ENCODE measurements at places on chromosomes 5 and 9.

DNA sequence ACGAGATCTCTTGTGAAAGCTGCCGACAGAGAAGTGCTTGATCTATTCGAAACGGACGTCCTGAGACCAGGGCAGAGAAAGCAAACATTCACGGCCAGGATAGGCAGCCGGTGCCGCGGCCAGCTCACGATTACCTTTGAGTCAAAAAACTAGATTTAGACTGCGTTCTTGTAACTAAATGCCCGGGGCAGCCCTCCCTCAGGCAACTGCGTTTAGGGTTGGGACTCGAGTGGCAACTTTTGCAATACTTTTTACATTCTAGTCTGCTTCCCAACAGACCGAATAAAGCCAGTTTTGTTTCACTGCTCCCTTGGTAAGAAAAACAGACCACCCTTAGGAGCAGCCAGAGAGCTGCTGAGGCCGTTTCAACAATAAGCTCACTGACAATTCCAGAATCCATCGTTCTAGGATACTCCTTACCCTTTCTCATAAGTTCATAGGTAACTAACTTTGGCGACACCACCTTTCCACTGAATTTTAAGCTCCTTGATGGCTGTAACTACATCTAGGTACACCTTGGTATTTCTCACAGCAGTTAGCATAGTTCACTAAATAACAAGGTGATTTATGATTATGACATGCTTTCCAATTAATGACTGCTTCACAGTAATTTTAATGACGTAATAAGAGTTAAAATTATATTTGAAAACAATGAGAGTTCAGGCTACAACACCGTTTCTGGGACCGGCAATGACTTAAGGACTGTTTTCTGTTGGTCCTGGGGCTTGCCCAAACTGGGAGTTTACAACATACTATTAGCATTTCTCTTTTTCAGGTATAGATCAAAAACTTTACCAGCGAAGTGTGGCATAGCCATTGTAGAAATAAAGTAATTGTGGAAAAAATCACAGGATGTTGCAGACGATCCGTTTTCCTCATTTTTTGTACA, 899 bp upstream of the RAPGEF6 start:
- DNase-seq: peak; percentile 64

DNA sequence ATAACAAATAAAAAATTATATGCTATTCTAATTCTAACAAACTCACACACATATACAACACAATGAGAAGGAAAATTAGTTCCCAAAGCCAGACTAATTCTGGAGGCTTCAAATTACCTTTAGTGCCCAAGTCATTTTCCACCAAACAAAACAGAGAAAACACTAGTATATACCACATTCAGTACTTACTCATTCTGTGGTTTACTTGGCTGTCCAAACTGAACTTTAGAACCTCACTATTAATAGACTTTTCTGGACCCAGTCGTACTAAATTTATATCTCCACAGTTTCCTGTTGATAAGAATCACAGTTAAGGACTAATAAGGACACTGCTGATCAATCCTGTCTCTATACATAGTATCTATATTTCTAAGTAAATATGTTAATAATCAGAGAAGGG, 66.4 kb downstream of the SETX start:
- DNase-seq: no peak

DNA sequence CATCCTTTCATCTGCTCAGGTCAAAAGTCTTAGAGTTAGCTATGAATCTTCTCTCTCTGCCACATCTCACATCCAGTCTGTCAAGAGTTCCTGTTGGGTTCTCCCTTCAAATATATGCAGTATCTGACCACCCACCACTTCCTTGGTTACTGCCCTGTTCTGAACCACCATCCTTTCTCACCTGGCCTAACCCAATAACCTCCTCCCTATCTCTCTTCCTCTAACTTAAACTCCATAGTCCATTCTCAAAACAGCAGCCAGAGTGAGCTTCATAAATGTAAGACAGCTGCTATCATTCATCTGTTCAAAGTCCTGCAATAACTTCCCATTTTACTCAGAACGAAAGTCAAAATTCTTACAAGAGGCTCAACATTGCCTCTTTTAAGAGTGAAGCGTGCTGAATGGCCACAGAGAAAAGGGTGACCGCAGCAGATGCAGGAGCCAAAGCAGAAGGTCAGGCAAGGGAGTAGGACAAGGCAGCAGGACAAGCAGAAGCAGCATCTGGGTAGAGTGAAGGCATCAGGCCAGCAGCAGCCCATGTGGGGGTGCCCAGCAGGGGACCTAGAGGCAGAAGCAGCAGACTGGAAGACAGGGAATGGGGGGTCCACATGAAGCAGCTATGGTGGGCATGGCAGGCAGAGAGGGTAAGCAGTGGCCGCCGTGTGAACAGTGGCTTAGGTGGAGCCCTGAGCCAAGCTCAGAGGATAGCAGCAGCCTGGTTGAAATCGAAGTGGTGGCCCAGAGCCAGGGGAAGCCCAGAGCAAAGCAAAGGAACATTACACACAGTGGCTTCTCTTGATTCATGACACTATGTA, 39.3 kb upstream of the CDC42SE2 start:
- DNase-seq: no peak

- no peak for DNase-seq
These were observed 11.9 kb downstream of the MYO10 start for GRCh38 chr5:16924206-16924605.

GRCh38 chr9:129748249-129748648, 4.6 kb downstream of the PTGES start:
- no peak for DNase-seq

GRCh38 chr5:154135125-154135817, 55.3 kb upstream of the GALNT10 start:
- DNase-seq: no peak

DNA sequence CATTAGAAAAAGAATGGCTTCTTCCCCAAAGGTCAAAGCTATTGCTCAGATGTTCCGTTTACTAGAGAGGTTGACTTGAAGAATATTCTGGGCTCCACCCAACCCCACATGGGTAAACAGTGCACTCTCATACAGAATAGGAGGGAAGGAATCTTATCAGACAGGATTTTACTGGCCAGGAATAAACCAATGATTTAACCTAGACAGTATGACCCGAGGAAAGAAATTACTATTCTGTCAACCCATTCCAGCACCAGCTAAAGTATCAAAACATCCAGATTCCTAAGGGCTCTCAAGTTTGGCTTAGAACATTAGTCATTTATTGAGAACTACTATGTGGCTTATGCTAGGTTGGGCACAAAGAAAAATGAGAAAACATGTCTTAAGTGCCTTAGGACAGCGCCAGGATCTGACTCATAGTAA, 493.6 kb upstream of the KLF4 start:
- no peak for DNase-seq

GRCh38 chr5:14816374-14816998, 55.1 kb downstream of the ANKH start:
- DNase-seq: peak; percentile 86

DNA sequence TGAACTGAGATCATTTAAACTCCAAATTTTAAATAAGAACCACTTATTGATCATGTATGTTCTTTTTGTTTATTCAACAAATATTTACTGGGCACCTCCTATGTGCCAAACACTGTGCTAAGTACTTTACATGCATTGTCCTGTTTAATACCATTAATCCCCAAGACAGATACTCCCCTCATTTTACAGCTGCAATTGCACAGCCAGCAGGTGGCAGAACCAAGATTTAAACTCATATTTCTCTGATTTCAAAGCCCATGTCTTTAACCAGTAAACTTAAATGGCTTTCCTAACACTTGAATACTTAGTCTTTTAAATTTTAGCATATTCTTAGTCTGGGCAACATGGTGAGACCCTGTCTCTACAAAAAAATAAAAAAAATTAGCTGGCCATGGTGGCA, 43.4 kb upstream of the KIAA1958 start:
- no peak for DNase-seq

- DNase-seq: no peak
These were observed 106.0 kb downstream of the EHMT1 start for GRCh38 chr9:137724818-137725240.

- no peak for DNase-seq
These were observed 283.9 kb upstream of the RFX3 start for GRCh38 chr9:3809724-3810123.

- no peak for DNase-seq
These were observed 87.2 kb downstream of the PGM5 start for GRCh38 chr9:68443624-68444023.

- no peak for DNase-seq
These were observed 93.5 kb upstream of the SMIM23 start for GRCh38 chr5:171692107-171692506.

DNA sequence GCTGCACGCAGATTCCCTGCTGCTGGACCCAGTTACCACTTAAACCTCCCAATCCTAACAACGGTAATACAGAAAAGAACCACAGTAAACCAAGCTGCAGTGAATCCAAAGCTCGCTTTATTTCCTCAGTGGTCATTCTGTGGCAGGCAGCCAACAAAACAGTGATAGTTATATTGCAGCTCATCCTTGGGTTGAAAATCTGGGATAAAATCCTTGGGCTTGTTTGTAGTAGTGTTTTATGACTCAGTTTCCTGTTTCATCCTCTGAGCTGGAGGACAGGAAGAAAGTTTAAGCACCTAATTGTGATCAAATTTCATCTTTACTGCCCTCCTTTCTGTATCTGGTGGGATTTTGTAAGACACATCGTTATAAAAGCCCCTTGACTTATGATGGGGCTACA, 31.4 kb downstream of the HMGCR start:
- no peak for DNase-seq

DNA sequence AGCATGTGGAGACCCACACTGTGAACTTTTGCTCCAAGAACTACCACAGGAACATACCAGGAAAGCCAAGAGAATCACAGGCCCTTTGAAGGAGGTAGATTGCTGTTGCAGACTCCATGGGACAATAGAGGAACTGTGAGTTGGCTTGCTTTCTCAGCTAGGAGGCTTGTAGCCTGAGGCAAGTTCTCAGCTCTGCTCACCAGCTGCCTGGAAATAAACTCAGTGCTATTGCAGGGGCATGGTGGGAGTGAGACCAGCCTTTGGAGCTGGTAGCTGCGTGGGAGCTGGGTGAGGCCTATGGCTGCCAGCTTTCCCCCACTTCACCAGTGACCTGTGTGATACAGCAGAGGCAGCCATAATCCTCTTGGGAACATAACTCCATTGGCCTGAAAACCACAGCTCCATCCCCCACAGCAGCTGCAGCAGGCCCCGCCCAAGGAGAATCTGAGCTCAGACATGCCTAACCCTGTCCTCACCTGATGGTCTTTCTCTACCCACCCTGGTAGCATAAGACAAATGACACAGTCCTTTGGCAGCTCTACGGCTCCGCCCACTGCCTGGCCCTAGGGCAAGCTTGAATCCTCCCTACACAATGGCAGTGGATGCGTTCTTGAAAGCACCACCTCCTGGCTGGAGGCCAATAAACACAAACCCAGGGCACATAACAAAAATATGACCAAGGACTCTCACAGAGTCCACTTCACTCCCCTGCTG, 389.5 kb downstream of the KIF4B start:
- DNase-seq: no peak

DNA sequence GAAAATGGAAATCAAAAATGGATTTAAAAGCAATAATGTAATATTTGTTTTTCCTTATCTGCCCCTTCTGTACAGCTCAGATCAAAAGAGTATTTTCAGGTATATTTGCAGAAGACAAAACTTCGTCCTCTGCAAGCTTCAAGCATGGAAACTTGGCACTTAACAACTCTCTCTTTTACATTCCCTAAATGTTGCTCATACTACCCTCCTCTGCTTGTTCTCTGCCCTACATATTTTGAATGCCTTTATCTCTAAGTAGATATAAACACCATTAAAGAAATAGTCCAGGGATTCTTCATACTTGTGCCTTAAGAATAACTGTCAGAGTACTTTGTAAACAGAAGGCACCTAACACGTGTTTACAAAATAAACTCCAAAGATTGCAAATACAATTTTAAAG, 19.2 kb upstream of the SMC2 start:
- no peak for DNase-seq

- DNase-seq: no peak
These were observed 89.4 kb downstream of the CDKN2A start for GRCh38 chr9:21904776-21905175.

- no peak for DNase-seq
These were observed 61.1 kb downstream of the SPATA31C2 start for GRCh38 chr9:88077071-88077617.

DNA sequence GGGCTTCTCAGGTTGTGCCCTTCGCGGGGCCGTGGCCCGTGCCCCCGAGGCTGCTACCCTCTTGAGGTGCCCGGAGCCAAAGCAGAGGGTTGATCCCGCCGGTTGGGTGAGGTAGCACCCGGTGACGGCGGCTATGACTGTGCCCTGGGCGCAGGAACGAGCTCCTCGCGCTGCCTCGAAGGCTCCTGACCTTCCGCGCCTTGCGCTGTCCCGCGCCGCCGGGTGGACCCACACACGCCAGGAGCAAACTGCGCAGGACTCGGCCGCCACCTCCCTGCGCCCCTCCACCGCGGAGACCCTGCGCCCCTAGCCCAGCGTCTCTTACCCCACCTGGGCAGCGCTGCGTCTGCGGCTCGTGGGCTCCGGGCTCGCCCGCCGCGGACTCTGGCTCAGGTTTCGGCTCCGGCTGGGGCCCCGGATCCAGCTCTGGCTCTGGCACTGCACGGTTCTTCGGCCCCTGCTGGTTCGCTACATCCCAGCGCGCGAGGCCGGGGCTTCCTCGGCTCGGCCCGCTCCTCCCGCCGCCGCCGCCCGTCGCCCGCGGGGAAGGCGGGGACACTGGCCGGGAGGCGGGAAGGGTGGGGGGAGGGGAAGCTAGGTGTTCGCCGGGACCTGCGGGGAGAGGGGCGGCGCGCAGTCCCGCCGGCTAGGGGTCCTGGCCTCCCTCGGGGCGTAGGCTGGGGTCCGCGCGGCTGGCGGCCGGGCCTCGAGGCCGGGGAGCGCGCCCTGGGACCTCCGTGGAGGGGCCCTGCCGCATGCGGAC, 5.4 kb upstream of the PITX1 start:
- no peak for DNase-seq

- no peak for DNase-seq
These were observed 677.0 kb downstream of the LRRC70 start for GRCh38 chr5:63255594-63255993.

GRCh38 chr9:70601000-70601951, 186.8 kb upstream of the KLF9 start:
- peak; percentile 89 for DNase-seq

DNA sequence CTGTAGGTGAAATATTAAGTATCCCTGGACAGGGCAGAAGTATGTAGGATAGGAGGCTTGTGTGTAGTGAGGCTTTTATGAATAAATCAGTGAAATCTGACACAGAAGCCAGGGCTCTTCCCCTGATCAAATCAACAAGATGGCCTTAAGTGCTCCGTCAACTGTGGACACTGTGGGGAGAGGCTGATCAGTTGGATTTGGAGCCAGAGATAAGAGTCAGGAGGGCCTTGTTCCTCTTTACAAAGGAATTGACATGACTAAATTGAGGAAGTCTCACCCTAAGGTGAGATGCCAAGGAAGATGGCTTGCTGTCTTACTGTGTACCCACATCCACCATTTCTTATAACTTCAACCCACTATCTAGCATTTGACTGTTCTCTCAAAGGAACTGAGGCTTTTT, 91.6 kb upstream of the PRRC1 start:
- no peak for DNase-seq

- no peak for DNase-seq
These were observed 133.4 kb downstream of the ACTBL2 start for GRCh38 chr5:57349214-57349613.

DNA sequence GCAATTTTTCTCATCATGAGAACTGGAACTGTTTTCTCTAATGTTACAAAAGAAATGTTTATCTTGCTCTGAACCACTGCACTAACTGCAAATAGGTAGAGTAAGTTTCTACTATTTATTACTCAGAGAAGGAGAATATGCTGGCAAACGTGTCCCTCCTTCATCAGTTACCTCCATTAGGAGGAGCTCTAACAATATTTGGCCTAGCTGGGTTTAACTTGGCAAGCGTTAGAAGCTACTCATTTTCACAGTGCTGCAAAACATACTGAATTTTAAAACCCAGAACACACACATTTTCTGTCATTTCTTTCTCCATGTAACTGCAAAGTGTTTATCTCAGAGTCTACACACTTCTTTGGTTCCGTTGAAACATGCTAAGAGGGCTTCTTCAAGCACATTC, 101.0 kb upstream of the GABRG2 start:
- DNase-seq: peak; percentile 40

Data from cerebellar nuclear complex (tissue), 1 donor.